ENCODE measurements at places on chromosomes 13 and 19. TPM values are rescaled to one million over a fixed set of nuclear protein-coding genes. Genes with fewer than 3 reads are reported as not detected.

GRCh38 chr19:53621885-53622740, 9.7 kb upstream of the DPRX start:
- no peak for DNase-seq

OR7E24 gene
- total RNA-seq, result not detected

CYP2S1 gene
- not detected for total RNA-seq

ZNF677 gene
- total RNA-seq, result 4.2 TPM

DNA sequence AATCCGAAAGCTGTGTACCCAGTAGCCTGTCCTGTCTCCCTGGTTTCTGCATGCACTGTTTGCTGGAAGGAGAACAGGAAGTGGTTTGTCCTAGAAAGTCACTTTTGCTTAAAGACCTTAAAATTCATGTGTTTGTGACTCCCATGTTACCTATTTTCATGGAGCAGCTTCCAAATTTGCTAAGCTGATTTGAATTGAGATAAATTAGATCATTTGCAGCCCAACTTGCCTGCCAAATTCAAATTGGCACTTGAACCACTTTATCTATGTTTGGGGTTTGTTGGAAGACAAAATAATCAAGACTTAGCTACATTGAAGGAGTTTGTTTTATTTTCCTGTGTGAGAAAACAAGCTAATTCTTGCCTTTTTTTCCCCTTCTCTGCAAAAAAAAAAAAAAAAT, 532.5 kb downstream of the DIAPH3 start:
- no peak for DNase-seq

DNA sequence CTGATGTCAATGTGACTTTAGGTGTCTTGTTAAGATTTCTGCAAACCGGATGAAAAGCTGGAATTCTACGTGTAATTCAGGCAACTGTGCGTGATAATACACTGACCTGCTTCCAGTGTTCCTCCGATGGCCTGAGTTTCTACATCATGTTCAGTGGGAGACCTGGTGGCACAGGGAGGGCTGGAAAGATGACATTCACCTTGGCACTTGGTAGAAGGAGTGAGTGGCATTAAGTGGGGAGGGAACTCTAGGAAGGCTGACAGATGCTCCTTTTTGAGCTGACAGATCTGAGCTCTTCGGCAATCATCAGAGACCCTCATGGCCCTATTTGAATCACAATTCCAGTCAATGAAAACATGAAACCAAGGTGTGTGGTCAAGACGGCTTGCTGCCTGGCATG, 4.0 kb downstream of the CACNA1A start:
- no peak for DNase-seq

- peak; percentile 95 for DNase-seq
Observed at GRCh38 chr13:48775804-48776203, 122.1 kb downstream of the CYSLTR2 start.

- no peak for DNase-seq
Observed at GRCh38 chr19:47152205-47152604, 21.6 kb downstream of the SAE1 start.

ZNF491 gene
- total RNA-seq, result 0.90 TPM

DNA sequence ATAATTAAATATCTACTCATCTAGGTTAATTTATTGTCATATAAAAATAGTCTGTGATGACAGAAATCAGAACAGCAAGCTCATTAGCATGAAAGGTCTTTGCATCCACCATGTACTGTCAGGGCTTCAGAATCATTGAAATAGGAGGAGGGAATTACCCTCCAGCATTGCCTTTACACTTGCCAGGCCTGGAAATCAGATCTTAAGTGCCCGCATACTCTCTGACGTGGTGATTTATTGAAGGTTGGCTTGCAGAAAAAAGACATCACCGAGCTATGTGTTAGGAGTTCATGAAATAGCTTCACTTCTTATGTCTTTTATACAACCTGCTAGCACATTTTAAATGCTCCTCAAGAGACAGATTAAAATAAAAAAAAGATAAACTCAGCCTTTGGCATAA, 661.7 kb upstream of the SLITRK1 start:
- no peak for DNase-seq
